ENCODE measurements at places on chromosomes 6 and 20.

GRCh38 chr6:136593748-136594490, 43.7 kb upstream of the MAP7 start:
- peak overlapping the region; percentile 50 for H3K27ac ChIP-seq
- H3K4me3 ChIP-seq = no peak overlapping the region
- H3K36me3 ChIP-seq = peaks cover 7% of the 10 kb centered on the region
- H3K27me3 ChIP-seq = no peaks in the 10 kb centered on the region
- no peak for DNase-seq

DNA sequence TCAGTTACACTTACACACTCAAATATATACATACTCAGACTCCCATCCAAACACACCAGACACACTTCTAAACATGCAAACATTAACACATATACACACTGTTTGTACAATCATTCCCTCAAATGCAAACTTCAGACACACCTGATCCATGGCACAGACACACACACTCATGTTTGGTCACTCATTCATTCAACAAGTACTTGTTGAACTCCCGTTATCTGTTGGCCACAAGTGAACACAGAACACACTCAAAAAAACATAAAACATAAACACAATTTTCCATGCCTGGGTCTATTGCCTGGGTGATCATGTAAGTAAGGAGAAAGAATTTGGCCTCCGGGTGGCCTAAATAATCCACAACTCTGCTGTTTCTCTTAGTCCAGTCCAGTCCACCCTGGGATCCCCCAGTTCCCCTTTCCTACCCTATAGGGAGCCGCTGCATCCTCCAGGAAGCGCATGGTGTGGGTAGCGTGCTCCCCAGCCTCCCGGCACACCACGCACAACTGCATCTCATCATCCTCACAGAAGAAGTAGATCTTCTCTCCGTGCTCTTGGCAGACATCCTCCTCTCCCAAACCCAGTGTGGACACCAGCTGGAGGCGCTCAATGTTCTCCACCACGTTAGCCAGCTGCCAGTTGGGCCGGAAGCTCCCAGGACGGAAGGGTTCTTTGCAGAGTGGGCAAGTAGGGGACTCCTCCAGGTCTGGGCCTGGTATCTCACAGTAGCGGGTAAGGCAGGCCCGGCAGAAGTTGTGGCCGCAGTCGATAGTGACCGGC, 815 bp downstream of the TRIM10 start:
- H3K27me3 ChIP-seq = no peaks in the 10 kb centered on the region
- DNase-seq = no peak
- peaks cover 27% of the 10 kb centered on the region for H3K4me1 ChIP-seq
- H3K4me3 ChIP-seq = no peak overlapping the region
- no peak overlapping the region for H3K27ac ChIP-seq

- no peak for DNase-seq
- no peak overlapping the region for H3K4me3 ChIP-seq
- no peaks in the 10 kb centered on the region for H3K27me3 ChIP-seq
- no peak overlapping the region for H3K27ac ChIP-seq
Observed at GRCh38 chr6:14709066-14709670, 536.7 kb upstream of the JARID2 start.

- no peaks in the 10 kb centered on the region for H3K36me3 ChIP-seq
- no peaks in the 10 kb centered on the region for H3K27me3 ChIP-seq
- H3K4me1 ChIP-seq = no peaks in the 10 kb centered on the region
- H3K4me3 ChIP-seq = no peak overlapping the region
- no peak overlapping the region for H3K27ac ChIP-seq
- no peak for DNase-seq
Observed at GRCh38 chr6:123635567-123635966, 1.2 kb downstream of the TRDN start.

DNA sequence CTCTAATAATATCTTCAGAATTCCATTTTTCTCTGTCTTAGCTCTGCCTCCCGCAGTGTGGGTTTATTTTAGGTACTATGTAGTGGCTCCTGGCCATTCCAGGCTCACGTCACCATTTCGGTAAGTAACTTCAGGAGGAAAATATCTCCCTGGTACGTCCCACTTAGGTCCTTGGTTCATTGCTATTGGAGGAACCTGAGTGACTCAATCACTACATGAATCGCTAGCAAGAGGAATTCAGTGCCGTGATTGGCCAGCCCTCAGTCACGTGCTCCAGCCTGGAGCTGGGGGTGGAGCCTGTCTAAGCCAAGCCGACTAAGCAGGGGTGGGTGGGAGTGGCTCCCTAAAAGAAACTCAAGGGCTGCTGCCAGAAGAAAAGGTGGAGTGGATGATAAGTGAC, 67.3 kb upstream of the E2F3 start:
- no peak overlapping the region for H3K27ac ChIP-seq
- H3K36me3 ChIP-seq = no peaks in the 10 kb centered on the region
- no peak overlapping the region for H3K4me3 ChIP-seq
- no peak for DNase-seq

DNA sequence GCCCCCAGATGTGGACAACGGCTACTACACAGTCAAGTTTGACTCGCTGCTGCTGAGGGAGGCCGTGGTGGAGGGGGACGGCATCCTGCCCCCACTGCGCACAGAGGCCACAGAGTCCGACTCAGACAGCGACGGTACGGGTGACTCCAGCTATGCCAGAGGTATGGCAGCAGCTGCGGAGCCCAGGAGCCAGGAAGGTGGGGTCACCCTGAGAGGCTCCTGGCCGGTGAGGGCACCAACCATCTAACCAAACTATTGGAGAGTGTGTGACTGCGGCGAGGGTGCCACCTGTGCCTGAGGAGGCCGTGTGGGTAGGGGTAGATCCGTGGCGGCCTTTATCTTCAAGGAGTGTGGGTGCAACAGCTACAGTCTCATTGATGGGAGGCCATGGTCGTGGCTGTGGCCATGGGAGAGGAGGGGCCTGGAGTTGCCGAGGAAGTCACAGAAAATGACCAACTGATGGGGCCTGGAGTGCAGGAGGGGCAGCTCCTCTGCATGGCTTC, 2.8 kb upstream of the LIME1 start:
- H3K36me3 ChIP-seq = peaks cover 53% of the 10 kb centered on the region
- no peak for DNase-seq
- H3K27me3 ChIP-seq = no peaks in the 10 kb centered on the region
- no peak overlapping the region for H3K4me3 ChIP-seq

DNA sequence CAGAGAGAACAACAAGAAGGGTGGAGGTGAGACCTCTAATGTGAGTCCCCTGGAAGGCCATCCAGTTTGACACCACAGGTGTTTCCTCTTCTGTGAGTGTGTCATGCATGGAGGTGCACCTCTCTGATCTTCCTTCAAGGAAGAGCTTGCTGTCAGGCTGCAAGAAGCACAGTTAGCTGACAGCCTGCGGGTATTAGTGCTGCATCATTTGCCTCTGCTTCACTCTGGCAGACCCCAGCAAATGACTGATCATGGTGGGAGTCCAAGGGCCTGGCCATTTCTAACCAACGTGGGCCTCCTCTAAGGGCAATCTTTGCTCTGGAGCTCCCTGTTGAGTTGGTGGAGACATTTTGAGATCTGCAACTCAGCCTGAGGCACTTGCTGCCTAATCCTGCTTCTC, 206.3 kb downstream of the EPHA7 start:
- no peak overlapping the region for H3K27ac ChIP-seq
- H3K36me3 ChIP-seq = no peaks in the 10 kb centered on the region
- no peaks in the 10 kb centered on the region for H3K4me1 ChIP-seq
- no peaks in the 10 kb centered on the region for H3K27me3 ChIP-seq
- DNase-seq = no peak

DNA sequence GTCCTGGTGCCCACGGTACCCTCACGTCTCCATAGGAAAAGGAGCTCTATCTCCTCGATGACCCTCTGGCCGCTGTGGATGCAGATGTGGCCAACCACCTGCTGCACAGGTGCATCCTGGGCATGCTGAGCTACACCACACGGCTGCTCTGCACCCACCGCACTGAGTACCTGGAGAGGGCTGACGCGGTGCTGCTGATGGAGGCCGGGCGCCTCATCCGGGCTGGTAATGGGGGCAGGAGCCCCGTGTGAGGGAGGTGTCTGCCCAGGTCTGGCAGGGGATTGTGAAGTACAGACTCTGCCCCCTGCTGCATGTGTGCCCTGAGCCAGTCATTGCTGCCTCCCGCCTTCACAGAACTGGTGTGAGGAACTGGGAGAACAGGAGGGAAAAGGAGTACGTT, 12.4 kb downstream of the DLK2 start:
- no peaks in the 10 kb centered on the region for H3K27me3 ChIP-seq
- no peak overlapping the region for H3K4me3 ChIP-seq
- peaks cover 88% of the 10 kb centered on the region for H3K36me3 ChIP-seq
- DNase-seq = no peak
- no peak overlapping the region for H3K27ac ChIP-seq
- no peaks in the 10 kb centered on the region for H3K4me1 ChIP-seq

DNA sequence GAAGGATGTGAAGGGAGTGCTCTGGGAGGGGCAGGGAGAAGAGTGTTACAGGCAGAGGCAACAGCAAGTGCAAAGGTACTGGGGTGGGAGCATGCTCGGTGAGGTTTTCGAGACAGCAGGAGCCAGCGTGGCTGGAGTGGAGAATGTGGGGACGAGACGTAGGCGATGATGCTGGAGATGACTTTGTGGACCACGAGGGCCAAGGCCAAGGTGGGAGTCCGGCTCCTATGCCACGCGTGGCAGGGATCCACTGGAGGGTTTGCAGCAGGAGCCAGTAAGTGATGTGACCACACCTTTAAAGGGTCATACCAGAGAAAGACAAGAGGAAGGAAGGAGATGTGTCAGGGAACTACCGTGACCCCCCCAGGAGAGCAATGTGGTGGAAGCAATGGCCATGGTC, 7.3 kb downstream of the PTGIS start:
- no peaks in the 10 kb centered on the region for H3K4me1 ChIP-seq
- H3K27me3 ChIP-seq = no peaks in the 10 kb centered on the region
- no peak for DNase-seq
- H3K4me3 ChIP-seq = no peak overlapping the region

- no peaks in the 10 kb centered on the region for H3K36me3 ChIP-seq
- no peaks in the 10 kb centered on the region for H3K4me1 ChIP-seq
- no peak overlapping the region for H3K27ac ChIP-seq
Observed at GRCh38 chr6:46269447-46270229, 98.9 kb upstream of the ENPP5 start.

DNA sequence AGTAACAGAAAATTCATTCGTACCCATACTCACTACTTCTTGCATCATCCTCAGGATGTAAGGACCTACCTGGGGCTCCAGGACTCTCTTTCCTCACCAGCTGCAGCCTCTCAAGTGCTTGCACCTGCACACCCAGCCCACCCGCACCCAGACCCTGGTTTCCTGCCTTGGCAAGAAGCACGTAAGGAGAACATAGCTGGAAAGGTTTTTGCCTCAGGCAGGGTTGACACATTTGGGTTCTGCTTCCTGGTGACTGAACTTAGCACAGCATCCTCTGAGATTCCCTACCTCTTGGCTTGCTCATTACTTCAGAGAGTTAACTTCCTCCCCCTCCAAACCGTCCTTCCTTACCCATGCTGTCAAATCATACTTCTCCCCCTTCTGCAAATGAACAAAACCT, 556.9 kb downstream of the CD83 start:
- H3K36me3 ChIP-seq = no peaks in the 10 kb centered on the region
- DNase-seq = no peak
- H3K4me3 ChIP-seq = no peak overlapping the region

- H3K27ac ChIP-seq = no peak overlapping the region
- H3K4me3 ChIP-seq = no peak overlapping the region
- H3K4me1 ChIP-seq = no peaks in the 10 kb centered on the region
- H3K27me3 ChIP-seq = no peaks in the 10 kb centered on the region
- peak; percentile 53 for DNase-seq
Observed at GRCh38 chr6:63352544-63353285, 32.9 kb upstream of the LGSN start.

DNA sequence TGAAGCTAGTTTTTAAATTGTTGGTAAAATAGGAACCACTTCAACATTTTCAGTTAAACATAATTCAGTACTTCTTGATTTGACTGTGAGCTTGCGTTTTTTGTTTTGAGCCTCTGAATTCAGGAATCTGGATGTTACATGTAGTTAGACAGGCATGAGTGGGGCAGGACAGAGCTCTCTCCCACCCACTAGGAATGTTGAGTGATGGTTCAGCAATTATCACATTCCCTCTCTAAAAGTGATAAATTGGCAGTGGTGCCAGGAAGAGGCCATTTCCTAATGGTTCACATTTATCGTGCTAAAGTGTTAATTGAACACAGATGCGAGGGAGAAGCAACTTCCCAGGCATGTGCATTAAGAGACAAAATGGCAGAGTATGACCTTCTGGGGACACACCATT, 465.5 kb upstream of the HTR1E start:
- no peak for DNase-seq
- no peaks in the 10 kb centered on the region for H3K27me3 ChIP-seq
- H3K27ac ChIP-seq = no peak overlapping the region
- H3K36me3 ChIP-seq = no peaks in the 10 kb centered on the region

Measured in small intestine (tissue), 16 donors.